ENCODE measurements at places on chromosomes 5 and 9. TPM values are rescaled to one million over a fixed set of nuclear protein-coding genes. Genes with fewer than 3 reads are reported as not detected.

DNA sequence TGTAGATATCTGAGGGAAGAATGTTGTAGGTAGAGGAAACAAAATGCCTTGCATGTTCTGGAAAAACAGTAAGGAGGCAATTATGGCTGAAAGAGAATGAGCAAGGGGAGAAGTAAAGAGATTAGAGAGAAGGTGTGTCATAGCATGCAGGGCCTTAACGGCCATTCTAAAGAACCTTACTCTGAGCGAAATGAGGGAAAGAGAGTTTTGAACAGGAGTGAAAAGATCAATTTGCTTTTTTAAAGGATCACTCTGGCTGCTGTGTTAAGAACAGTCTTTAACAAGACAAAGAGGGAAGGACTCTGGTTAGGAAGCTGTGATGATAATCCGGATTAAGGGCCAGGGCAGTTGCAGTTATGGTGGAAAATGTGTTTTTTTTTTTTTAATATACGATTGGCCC is 22.6 kb downstream of the PTBP3 start:
- DNase-seq: no peak

DNA sequence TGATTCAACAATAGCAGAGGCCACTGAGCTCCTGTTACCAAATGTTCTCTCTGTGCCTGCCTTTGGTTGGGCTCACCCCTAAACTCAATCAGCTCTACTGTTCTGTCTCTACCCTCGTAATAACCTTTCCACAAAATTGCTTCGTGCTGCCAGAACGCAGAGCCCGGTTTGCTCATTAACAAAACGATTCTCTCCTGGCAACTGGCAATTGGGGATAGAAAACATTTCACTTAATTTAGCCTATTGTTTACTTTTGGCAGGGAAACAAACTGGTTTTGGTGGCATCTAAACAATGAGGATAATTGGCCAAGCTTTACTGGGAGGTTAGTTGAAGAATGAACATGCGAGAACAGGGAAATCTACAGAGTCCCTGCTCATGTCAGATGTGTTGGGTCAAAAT is 56.6 kb downstream of the SLC28A3 start:
- DNase-seq: no peak

DNA sequence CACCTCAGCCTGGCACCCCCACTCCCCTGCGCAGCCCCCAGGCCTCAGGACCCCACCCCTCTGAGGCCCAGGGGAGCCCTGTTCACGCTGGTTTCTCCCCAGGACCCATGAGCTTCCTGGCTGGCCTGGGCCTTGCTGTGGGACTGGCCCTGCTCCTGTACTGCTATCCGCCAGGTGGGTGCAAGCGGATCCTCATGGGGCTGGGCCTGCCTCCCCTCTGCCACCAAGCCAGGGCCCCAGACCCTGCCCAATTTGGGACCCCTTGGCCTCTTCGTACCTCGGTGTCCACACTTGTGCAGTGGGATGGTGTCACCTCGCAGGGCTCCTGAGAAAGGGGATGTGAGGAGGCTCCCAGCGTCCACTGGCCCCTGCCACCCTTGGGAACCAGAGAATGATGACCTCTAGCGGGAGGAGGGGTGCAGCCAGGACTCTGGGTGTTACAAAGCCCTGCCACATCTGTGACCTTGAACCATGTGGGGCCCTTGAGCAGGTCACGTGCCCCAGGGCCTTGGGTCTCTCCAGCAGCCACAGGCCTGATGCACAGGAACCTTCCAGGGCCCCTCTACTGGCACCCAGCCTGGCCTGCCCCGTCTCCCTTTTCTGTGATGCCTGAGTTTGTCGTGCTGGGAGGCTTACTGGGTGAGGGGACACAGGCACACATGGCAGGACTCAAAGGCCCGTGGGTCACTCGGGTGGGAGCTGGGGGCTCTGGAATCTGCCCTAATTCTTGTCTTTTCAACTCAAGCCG is 16.3 kb downstream of the CARD19 start:
- no peak for DNase-seq

TEX48 gene
- not detected for total RNA-seq

ADCY2 gene
- total RNA-seq: not detected

DOCK8 gene
- total RNA-seq: 8.1 TPM

CAMK2A gene
- 0.13 TPM for total RNA-seq

PRRX2 gene
- total RNA-seq: 1.6 TPM

Measured in PC-9 (cell line).